Fibroblast of pulmonary artery (primary cell): ENCODE measurements at places on chromosomes 11 and 22.

GRCh38 chr22:24983151-24983550 is 30.6 kb downstream of the KIAA1671 start:
- DNase-seq: no peak

DNA sequence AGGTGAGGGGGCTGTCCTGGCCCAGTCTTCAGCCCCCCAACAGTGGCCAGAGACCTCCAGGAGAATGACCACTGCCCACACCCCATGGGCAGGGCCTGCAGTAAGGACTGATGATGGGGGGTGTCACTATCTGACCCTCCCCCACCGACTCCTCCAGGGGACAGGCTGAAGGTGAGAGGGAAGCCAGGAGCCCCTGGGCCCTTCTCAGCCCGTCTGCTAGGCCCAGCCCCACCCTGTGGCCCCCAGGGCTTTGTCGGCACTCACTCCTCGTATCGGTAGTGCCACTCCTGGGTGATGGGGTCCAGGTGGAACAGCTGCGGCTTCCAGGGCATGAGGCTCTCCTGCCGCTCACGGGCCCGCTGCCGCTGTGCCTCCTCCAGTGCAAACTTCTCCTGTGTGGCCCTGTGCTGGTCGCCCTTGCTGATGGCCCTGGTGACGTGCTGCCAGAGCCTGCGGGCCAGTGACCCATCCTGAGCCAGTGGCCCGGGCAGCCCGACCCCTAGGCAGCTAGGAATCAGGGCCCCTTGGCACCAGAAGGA is 35.4 kb upstream of the CARS1 start:
- DNase-seq: no peak

- peak; percentile 61 for DNase-seq
Observed at GRCh38 chr11:128283451-128283850, 303.9 kb downstream of the ETS1 start.

- DNase-seq: no peak
Observed at GRCh38 chr11:106765469-106766258, 252.6 kb downstream of the GUCY1A2 start.

DNA sequence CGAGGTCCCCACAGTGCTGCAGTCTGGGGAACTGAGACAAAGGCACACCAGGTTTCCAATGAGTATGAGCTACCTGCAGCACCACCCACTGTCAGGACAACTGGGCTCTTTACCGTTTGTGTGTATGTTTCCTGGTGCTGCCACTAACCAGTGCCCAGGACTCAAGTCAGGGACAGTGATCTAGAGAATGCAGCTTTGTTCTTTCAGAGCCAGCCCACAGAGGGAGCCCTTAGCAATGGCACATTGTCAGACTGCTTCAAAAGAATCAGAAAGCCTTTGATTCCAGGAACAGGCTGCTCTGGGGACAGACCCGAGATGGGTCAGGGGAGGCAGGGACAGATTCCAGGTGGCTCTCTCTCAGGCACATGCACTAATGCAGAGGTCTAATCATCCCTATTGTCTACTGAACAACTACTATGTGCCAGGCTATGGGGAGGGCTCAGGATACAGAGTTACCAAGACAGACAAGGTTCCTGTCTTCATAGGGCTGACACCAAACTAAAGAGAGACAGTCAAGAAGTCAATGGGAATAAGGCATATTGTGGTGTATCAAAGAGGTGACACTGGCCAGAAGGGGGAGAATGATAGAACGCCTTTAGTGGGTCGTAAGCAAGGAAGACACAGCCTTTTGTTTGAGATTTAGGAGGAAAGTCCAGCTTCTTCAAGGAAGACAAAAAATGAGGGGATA is 103.7 kb downstream of the VPREB1 start:
- DNase-seq: no peak

GRCh38 chr11:65786008-65786785 is 666 bp upstream of the OVOL1 start:
- DNase-seq: no peak

DNA sequence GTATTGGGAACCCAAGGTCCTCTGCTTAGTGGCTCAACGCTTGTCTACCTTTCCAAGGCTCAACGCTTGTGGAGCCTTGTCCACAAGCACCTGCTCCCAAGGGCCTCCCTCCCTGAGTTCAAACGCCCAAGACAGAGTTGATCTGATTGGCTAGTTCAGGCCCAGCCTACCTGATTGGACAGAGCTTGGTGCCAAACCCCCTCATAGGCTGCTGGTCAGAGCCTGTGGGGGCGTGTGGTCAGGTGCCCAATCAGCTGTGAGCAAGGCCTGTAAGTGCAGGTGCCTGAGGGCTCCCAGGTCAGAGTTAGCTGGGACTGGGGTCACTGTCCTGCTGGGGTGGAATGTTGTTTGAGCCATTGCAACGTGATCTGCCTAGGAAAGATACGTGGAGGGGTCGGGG is 16.9 kb upstream of the TMPRSS6 start:
- peak; percentile 6 for DNase-seq

- no peak for DNase-seq
Observed at GRCh38 chr11:70712471-70712870, 314.1 kb downstream of the CTTN start.

DNA sequence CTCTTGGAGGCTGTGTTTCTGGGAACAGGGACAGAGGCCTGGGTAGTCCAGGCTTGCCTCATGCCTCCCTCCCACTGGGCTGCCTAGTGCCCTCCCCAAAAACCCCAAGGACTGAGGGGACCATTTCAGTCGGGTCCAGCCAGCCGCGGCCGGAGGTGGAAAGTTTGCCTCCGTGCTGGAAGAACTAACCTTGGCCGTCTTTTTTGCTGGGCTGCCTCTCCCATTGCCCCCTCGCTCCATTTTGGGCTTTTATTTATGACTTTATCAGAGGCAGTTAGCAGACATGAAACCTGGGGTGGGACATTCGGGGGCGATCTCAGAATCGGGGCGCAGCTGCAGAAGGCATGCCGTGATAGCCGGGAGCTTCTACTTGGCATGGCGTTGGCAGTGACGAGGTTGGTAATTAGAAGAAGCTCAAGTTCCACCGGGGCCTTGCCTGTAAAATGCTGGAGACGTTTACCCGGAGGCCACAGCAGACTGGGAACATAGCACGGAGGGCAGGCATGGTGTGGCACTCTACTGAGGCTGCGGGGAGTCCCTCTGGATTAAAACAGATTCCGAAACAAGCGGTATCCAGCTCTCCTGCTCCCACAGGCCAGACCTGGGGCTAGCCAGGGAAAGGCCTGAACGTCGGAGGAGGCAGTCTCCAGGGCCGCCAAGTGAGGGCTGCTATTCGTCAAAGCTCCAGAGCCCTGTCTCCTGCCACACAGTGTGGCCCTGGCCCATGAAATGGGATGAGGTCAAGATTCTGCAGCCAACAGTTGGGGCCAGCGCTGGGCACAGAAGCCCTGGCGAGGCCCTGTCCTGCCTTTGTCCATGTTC is 76.4 kb upstream of the PPARA start:
- peak; percentile 49 for DNase-seq

- no peak for DNase-seq
Observed at GRCh38 chr11:1938343-1939005, 8.7 kb upstream of the MRPL23 start.

- DNase-seq: no peak
Observed at GRCh38 chr22:36097880-36098279, 62.7 kb downstream of the APOL3 start.

DNA sequence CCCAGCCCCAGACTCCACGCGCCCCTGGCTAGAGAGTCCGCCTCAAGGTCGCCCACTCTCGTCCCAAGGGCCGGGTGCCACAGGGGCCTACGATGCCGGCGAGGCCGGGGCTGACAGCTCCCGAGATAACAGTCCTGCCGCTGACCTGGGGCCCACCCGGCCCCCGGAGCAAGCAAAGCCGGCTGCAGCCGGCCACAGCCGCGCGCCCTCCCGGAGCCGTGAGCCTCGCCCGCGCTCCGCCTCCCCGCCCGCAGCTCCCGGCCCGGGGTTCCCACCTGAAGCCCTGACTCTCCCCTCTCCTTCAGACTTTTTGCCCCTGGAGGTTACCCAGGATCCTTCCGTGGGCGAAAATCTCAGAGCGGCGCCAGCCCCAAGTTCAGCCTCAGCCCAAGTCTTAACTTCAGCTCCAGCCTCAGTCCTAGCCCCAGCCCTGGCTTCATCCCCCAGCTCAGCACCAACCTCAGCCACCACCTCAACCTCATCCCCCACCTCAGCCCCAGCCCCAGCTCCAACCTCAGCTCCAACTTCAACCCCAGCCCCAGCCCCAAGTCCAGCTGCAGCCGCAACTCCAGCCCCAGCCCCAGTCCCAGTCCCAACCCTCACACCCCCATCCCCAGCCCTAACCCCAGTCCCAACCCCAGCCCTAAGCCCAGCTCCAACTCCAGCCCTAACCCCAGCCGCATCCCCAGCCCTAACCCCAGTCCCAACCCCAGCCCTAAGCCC is 1.7 kb downstream of the KLHDC7B start:
- DNase-seq: no peak

- no peak for DNase-seq
Observed at GRCh38 chr11:134267461-134267860, 8.7 kb upstream of the GLB1L3 start.

GRCh38 chr11:123181075-123181474 is 14.0 kb downstream of the CLMP start:
- DNase-seq: no peak

DNA sequence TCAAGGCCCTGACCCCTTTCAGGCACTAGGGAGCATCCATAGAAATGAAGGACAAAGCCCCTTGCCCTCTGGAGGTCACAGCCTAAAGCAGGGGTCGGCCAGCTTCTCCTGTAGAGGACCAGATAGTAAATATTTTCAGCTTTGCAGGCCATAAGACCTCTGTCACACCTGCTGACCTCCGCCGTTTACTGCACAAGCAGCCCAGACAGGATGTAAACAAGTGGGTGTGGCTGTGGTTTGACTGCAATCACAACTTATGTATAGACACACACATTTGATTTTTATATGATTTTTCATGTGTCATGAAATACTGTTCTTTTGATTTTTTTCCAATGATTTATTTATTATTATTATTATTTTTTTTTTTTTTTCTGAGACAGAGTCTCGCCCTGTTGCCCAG is 34.3 kb downstream of the KIAA1671 start:
- DNase-seq: no peak

DNA sequence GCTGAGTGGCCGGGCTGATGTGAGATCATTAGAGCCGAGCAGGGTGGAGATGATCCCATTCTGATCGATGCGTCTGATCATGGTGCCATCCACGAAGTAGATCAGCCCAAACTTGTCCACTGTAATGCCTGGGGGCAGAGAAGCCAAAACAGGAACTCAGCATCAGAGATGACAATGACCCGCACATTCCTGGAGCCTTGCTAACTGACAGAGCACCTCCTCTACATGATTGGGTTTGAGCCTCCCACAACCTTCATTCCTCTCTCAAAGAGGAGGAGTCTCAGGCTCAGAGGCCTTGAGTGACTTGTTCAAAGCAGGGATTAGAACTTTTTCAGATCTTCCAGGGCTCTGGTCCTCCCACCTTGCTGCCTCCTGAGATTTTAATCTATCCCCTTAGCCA is 133.7 kb upstream of the NARS2 start:
- no peak for DNase-seq

- DNase-seq: peak; percentile 46
Observed at GRCh38 chr11:14643697-14644225, at the start of gene PDE3B. Gene PDE3B, plus strand, starts transcription at chr11:14643804. Its CDS starts 272 bp downstream, at chr11:14644076.

- DNase-seq: no peak
Observed at GRCh38 chr11:126140201-126140925, 71.1 kb downstream of the RPUSD4 start.

DNA sequence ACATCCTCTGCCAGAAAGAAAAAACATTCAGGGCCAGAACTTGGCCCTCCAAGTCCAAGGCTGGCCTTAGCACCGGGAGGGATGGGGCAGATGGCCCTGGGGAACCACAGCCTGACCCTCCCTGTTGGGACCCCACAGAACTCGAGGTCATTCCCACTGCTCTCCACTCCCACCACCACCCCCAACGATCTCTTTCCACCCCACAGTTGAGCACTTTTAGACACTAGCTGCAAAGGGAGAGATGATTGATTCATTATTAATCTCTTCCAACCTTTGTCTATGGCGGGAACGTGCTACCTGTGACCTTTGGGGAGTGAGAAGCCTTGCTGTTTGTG is 869.7 kb downstream of the BRD1 start:
- no peak for DNase-seq

- DNase-seq: no peak
Observed at GRCh38 chr11:134753771-134754520, 341.9 kb upstream of the B3GAT1 start.

DNA sequence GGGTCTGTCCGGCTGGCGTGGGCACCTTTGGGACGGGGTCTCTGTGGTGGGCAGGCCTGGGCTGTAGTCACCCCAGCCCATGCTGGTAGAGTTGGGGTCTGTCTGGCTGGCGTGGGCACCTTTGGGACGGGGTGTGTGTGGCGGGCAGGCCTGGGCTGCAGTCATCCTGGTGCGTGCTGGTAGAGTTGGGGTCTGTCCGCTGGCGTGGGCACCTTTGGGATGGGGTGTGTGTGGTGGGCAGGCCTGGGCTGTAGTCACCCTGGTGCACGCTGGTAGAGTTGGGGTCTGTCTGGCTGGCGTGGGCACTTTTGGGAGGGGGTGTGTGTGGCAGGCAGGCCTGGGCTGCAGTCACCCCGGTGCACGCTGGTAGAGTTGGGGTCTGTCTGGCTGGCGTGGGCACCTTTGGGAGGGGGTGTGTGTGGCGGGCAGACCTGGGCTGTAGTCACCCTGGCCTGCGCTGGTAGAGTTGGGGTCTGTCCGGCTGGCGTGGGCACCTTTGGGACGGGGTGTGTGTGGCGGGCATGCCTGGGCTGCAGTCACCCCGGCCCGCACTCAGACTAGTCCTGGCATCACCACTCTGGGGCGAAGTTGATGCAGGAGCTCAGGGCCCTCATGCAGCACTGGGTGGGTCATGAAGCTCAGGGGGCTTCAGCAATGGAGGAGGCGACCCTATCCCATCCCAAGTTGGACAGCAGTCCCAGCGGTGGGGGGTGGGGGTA is 19.3 kb downstream of the PRR33 start:
- no peak for DNase-seq

DNA sequence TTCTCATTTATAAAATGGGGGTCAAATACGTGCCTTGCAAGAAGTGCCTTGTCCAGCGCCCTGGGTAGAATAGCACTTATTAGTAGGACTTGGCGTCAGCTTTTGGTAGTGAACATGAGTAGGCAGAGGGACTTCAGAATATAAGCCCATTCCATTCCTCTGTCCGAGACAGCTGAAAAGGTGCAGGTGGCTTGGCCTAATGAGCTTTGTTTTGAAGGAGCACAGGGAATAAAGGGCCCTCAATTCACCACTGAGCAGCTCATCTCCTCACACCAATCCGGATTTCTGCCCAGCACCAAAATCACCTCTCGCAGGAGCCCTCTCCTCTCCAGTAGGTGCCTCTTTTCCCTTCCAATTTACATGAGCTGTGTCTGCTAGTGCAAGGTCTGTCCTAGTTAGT is 91.2 kb downstream of the DSCAML1 start:
- DNase-seq: no peak

DNA sequence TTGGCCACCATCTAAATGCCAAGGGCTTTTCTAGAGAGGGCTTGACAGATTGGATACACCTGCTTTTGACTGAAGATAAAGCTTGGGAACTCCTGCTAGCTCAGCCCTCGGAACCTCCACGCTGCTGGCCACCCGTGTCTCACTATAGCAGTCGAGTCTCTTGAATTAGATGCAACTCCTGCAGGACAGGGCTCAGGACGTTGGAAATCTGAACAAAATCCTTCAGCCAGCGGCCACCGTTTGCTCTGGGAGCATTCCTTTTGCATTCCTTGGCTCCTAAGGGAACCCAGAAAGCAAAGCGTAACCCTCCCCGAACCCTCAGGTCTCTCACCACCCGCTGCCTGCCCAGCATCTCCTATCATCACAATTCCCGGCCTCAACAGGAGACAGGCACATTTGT is 77.8 kb downstream of the GRIK4 start:
- no peak for DNase-seq

GRCh38 chr11:65919573-65920371 is 546 bp downstream of the DRAP1 start:
- no peak for DNase-seq
